ENCODE measurements at places on chromosomes 6 and 20. TPM values are rescaled to one million over a fixed set of nuclear protein-coding genes. Genes with fewer than 3 reads are reported as not detected.

- no peak for DNase-seq
These were observed 2.5 kb downstream of the SCML4 start for GRCh38 chr6:107821591-107821990.

- no peak for DNase-seq
These were observed 108.4 kb downstream of the GMPR start for GRCh38 chr6:16346831-16347230.

DNA sequence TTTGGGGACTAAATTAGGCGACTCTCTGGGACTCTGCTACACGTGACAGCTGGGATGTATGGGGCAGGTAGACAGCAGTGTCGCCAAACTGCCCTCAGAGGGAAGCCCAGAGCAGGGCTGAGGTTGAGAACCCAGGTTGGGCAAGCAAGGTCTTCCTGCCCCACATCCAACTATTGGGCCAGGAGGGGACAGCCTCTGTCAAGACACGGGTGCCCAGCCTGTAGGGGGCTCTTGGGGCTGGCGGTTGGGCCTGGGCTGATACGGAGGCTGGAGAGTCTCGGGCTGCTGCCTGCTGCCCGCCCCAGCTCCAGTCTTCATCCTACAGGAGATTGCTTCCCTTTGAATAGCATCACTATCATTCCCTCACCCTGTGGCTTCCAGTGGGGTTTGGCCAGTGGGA lies 33.3 kb downstream of the CPNE5 start:
- no peak for DNase-seq

GRCh38 chr6:147131532-147132128 lies 72.6 kb upstream of the STXBP5 start:
- DNase-seq: no peak

DNA sequence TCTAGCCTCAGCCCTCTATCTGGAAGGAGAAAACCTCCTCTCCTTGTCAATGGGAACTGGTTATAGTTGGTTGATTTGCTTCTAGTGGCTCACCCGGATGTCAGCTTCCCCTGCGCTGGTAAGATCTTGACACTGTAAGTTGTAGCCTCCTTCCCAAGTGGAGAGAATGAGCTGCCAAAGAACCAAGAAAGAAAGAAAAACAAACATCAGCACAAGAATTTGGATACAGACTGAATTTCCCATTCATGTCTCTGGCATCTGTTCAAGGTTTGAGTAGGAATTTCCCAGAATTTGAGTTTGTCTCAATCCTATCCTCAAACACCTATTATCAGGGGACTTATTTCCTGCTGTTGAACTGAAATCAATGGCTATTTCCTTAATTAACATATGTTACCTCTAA lies 44.1 kb downstream of the ELOVL2 start:
- DNase-seq: no peak

- DNase-seq: no peak
These were observed 292.2 kb upstream of the RSPO3 start for GRCh38 chr6:126826166-126826714.

The PRSS16 gene
- not detected for total RNA-seq

The BFSP1 gene
- 2.9 TPM for total RNA-seq

The SERPINB1 gene
- 50.8 TPM for total RNA-seq

The SLC13A3 gene
- 0.04 TPM for total RNA-seq

- DNase-seq: no peak
These were observed 246.7 kb downstream of the SOD2 start for GRCh38 chr6:159446340-159446739.

DNA sequence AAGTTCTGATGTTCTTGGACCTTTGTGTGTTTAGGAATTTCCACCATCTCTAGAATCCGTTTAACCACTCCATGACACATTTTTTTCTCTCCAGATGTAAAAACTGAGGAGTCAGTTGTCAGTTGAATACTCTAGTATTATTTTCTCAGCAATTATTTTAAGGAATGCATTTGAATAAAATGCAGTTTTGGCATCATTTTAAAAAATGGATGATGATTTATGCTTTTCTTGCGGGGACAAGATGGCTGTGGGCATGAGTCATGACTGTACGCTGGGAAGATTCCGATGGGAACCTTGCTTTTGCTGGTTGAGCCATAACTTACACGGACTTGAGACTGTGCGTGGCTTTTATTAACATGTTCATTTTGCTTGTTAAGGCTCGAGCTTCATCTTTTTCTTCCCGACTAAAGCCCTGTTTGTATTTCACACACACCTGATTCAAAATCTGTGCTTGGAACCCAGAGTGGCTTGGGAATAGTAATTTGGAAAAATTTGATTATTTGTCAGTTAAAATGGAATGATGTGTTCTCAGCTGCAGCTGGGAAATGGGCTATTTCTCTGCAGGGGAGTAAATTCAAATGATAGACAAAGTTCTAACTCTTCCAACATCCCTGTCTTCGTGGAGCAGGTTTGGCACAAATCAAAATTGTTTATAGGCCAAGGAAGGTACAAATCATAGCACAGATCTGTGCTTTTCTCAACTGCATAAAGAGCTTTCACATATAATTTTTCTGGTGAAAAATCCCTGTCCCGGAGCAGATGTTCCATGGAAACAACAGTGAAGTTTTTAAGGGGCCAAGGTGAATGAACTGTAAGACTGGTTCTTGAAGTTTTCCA lies 470.5 kb upstream of the JAG1 start:
- DNase-seq: no peak

All from pulmonary artery endothelial cell (primary cell).